LHCN-M2 (cell line): ENCODE measurements at places on chromosomes 2 and 18. TPM values are rescaled to one million over a fixed set of nuclear protein-coding genes. Genes with fewer than 3 reads are reported as not detected.

The TMEM87B gene
- total RNA-seq: 27.4 and 31.6 TPM in 2 replicates

GRCh38 chr2:41000374-41000773 is 548.5 kb upstream of the SLC8A1 start:
- no peak for DNase-seq

The SERPINB12 gene
- total RNA-seq: 0.29 TPM in 1 of 2 replicates, not detected in the other

DNA sequence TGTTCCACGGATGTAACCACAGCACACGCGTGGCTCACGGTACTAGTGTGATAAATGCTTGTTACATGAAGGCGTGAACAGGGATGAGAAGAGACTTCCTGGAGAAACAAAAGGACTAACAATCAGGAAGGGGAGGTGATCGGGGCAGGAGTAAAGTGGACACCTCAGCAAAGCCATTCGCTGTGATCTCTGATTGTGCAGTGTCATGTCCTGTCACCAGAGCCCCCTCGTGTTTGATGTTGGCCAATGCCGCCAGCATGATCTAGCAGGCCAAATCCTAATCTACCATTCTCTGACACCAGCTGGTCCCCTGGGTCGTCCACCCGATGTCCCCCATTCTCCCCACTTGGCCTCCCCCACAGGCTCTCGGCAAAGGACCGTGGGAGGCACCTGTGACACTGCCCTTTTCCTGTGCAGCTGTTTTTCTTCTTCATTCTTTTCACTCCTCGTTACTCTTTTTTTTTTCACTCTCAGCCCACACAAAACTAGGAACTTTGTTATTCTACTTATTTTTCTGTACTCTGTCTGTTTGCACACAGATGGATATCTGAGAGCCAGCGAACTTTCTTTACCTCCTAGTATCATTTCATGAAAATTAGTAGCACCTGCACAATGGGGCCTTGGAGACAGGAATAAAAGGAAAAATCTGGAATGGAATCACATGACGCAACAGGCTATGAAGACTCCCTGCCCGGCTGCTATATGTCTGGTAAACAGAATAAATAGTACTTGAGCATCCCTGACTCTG is 146.8 kb downstream of the TGIF1 start:
- peak; percentile 84 for DNase-seq

The OR6B2 gene
- not detected in 2 replicates for total RNA-seq

The FEV gene
- not detected in 2 replicates for total RNA-seq

GRCh38 chr2:2575181-2575577 is 244.1 kb upstream of the MYT1L start:
- no peak for DNase-seq

The CRYGD gene
- not detected in 2 replicates for total RNA-seq

GRCh38 chr2:238483021-238483420 is 56.3 kb downstream of the ASB1 start:
- no peak for DNase-seq

- DNase-seq: no peak
These were observed 35.9 kb upstream of the MGAT5 start for GRCh38 chr2:134217924-134218323.
